ENCODE measurements at places on chromosomes 6 and 20.

- no peak for DNase-seq
Observed at GRCh38 chr20:40568200-40568599, 120.8 kb downstream of the MAFB start.

GRCh38 chr20:48292806-48293205 lies 507.5 kb upstream of the SULF2 start:
- DNase-seq, result no peak

- peak; percentile 63 for DNase-seq
Observed at GRCh38 chr6:154606457-154606856, 96.0 kb upstream of the CNKSR3 start.

DNA sequence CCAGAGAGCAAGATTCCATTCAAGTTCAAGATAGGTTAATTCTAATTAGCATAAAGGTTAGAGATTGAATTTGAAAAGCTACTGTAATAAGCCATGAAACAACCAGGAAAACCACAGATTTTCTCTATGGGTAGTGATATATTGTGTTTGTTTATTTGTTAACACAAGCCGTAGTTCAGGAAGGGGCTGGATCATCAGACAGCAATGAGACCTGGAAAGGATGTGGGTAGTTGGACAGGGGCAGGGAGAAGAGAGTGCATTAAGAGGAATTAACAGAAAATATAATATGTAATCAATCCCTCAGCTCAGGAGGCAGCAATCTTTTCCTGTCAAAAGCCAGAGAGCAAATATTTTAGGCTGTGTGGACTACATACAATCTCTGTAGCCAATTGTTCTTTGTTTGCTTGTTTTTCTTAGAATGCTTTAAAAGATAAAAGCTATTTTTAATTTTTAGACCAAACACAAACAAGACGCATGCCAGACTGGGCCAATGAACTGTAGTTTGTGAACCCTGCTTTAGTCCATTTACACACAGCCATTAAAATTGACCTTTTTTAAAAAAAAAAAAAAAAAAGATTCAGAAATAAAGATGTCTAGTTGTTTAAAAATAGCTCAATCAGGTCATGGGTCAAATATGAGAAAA lies 398.7 kb upstream of the MARCKS start:
- no peak for DNase-seq

DNA sequence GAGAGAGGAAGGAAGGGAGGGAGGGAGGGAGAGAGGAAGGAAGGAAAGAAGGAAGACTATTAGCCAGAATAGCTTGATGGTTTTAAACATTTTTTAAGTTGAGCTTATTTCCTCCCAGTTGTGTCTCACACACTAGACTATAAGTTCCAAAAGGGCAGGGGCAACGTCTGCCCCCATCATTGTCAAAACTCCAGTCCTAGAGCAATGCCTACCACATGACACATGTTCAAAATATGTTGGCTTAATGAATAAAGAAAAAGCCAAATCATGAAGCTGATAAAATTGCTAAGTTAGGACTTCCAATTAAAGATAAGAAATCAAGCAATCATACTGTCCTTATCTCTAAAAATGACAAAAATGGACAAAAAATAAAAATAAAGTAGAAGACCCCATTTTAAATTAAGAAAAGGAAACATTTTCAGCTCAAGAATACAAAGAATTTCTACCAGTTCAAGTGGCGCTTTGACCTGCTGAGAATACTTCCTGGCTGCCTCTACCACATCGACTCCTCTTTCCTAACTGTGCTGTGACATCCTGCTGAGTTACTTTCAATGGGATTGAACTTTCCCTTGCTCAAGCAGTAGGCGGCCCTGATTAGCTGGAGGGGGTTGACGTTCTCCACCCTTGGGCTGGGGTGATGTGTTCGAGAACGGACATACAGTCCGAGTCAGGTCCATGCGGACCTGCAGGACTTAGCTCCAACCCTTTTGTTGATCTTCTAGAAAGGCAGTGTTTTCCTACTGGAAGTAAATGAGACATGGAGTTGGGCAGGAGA lies 283.9 kb upstream of the FOXQ1 start:
- no peak for DNase-seq

- no peak for DNase-seq
Observed at GRCh38 chr20:46253391-46253790, 54.9 kb downstream of the CDH22 start.

GRCh38 chr20:48706116-48706656 lies 121.6 kb downstream of the PREX1 start:
- DNase-seq, result no peak
